A673 (cell line): ENCODE measurements at places on chromosomes 2 and 18.

DNA sequence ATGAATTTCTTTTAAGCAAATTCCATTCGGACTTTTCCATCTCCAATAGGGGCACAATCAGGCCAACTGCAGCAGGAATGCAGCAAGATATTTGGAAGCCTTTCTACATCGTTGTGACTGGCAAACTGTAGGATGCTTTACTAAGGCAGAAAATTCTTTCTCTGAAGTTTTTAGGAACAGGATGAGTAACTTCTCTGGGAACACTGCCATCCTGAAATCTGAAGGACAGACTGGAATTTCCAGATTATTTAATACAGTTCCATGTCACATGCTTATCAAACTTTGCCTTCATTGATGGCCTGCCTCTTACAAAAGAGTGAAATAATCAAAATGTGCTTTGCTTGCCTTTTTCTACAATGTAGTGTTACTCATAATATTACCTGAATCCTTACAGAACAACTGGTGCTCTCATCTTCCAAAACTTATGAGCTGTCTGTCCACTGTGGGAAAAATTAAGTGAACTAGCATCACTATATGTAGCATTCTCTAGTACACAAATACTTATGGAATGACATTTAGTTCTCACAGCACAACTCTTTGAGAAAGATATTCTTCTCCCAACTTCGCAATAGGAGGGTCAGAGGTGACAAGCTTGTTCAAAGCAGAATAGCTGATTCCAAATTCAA lies 32.0 kb upstream of the MAP2 start:
- DNase-seq, result no peak

- DNase-seq, result no peak
Observed at GRCh38 chr2:240162531-240162930, 22.1 kb upstream of the OTOS start.

DNA sequence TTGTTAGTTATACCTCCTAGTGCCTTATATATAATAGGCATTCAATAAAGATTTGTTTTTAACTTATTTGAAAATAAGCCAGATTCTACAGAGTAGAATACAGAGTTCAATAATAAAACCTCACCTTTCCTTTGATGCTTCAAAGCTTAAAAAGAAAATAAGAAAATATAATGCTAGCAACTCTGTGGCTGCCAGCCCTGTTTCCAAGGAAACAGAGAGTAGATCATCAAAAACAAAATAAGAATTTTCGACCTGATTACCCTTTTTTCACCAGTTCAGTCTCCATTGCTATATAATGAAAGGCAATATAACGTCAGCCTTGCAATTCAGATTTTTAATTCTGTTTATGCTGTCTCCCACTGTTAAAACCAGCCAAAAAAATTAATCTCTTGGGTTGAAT lies 8.9 kb upstream of the PGAP1 start:
- DNase-seq, result no peak

GRCh38 chr2:213152065-213152794 lies 818 bp upstream of the IKZF2 start:
- DNase-seq, result peak; percentile 86

DNA sequence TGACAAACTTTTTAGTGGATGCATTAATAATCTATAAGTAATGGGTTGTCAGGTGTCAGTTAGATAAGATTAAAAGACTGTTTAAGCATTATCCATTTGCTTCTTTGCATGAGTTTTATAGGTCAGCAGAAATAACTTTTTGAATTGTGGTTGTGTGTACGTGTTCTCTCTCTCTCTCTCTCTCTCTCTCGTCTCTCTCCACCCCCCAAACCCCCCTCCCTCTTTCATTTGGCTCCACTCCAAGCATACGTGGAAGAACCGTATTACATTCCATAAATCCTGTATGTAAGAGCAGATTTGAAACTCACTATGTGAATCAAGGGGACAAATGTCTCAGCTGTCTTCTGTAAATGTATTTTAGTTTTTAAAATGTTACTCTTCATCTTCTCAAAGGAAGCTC lies 120.2 kb downstream of the MEIS1 start:
- DNase-seq, result peak; percentile 61

DNA sequence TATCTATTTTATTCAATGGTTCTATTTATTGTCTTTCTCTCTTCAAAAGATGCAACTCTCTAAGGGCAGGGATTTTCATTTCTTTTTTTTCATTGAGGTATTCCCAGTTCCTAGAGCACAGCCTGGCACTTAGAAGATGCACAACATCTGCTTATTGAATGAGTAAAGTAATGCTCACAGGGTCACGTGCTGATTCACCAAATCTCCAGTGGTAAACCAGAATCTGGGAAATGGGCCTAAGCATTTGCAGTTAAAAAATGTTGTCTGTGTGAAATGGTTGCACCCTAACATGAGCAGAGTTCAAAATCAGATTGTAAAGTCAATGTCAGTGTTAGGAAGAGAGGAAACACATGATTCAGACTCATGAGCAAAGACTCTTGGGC lies 15.8 kb downstream of the SLC8A1 start:
- no peak for DNase-seq

DNA sequence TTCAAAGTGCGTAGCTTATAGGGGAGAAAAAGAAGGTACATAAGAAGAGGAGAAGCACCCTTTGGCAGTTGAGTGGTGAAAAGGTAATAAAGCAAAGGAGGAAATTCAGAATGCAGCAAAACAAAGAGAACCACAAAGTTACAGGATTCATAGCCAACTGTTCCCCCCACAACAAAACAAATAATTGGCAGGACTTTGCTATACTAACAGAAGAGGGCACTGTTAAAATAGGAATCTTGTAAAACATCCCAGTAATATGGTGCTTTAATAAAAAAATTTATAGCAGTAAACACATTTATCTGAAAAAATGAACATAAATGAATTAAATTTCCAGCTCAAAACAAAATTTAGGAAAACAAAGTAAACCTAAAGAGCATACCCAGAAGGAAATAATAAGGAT lies 42.3 kb downstream of the R3HDM1 start:
- DNase-seq, result no peak

DNA sequence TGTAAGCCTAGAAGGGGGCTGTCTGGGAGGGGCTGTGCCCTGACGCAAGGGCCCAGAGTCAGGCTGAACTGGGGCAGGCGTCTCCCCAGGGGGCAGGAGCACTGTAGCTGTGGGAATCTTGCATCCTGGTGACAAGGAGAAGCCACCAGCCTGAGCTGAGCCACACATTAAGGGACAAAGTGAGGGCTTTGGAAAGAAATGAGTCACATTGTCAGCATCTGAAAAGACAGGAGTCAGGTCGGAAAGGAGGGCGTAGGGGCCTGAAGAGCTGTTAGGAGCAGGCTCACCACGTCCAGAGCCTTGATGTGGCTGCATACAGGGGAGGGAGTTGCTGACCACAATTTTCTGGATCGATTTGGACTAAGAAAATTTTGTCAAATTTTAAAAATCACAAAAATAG lies 298.6 kb downstream of the CYP26B1 start:
- DNase-seq, result no peak

DNA sequence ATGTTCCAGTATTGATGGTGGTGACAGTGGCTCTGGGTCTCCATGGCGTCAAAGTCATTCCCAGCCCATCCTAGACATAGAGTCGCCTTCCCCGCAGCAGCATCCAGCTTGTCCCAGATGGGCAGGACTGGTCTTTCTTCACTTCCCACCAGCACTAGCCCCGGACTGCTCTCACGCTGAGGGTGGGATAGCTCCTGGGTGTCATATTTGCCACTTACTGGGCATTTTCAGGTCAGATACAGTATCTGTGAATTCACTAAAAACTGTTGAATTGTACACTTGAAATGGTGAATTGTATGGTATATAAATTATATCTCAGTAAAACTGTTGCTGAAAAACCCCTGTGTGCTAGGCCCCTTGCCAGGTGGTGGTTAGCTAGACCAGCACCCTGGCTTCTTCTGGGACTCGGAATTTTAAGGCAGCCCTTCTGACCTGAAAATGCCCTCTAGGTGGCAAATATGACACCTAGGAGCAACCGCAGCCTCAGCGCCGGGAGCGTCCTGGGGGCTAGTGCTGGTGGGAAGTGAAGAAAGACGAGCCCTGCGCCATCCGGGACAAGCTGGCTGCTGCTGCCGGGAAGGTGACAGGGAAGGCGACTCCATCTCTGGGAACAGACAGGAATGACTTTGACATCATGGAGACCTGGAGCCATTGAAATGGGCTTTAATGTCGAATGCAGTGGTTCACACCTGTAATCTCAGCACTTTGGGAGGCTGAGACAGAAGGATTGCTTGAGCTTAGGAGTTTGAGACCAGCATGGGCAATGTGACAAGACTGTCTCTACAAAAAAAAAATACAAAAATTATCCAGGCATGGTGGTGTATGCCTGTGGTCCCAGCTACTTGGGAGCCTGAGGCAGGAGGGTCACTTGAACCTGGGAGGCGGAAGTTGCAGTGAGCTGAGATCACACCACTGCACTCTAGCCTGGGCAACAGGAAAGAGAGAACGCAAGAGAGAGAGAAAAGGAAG lies 56.2 kb downstream of the DDX1 start:
- no peak for DNase-seq

DNA sequence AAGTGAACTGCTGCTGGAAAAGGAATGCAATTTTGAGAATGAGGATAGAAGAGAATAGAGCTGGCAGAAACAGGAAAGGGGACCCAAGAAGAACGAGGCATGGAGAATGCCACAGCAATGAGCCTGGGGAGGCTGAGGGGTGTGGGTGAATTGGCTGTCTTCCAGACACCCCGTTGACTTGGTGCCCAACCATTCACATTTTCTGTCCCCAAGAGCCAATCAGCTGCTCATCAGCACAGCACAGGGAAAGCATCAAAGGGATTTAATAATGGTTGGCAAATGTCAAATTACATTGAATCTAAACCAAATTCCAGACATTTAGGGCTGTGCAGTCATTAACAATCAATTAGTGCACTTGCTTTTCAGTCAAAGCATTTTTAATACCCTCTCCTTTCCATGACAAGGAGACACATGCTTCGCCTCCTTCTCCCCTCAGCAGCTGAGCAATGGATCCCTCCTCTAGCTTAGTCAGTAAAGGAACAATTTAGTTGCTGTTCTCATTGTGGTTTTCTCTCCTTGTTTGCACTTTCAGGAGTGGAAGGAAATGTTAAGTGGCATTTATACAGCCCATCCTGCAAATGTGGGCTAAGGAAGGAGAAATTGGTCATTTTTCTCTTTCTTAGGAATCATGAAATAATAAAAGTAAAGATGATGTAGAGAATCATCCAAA lies 98.8 kb downstream of the KLF7 start:
- DNase-seq, result peak; percentile 44

GRCh38 chr2:229749779-229750178 lies 35.4 kb upstream of the DNER start:
- DNase-seq, result no peak

- DNase-seq, result no peak
Observed at GRCh38 chr2:68870215-68870614, 982 bp downstream of the BMP10 start.

- DNase-seq, result no peak
Observed at GRCh38 chr18:25112821-25113434, 239.0 kb downstream of the ZNF521 start.

GRCh38 chr2:181376999-181377398 lies 80.2 kb upstream of the ITGA4 start:
- no peak for DNase-seq

DNA sequence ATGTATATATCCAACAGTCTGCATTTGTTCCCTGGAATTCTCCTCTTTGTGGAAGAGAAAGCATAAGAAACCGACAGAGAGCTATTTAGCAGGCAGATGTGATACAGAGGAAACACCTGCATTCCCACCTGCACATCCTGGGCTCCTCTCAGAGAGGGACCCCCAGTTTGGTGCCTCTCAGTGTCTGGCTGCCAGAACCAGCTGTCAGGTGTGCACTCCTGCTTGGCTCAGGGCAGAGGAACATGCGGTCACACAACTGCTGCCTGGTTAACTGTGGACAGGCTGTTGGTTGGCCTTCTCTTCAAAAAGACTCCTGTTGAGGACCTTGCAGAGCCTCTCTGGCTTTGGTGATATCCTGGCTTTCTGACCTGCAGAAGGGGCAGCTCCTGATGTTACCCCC lies 54.6 kb downstream of the ITGB6 start:
- DNase-seq, result no peak

DNA sequence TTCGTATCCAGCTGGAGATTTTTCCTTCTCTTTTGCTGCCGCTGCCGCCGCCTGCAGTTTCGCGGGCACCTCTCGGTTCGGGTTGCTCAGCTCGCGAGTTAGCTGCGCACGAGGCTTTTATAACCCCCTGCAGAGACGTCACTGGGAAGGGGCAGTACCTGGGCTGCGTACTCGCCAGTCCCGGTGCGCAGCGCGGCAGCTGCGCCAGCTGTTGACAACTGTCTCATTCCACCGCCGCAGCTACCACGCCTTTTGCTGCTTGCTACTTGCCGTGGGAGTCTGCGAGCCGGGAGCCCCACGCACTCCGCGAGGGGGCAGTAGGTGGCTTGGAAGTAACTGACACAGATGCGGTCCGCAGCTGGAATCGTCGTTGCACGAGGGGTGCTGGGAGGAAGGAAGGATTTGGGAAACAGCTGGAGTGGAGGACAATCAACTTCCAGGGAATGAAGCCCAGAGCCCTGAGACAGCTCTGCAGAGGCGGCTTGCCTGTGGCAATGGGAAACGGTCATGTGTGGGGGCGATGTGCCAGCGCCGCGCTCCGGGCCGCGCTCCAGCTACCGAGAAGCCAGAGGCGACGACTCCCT lies at the start of gene TACR1:
TACR1 (minus strand) TSS at position 93 of the 584 bp plus-strand sequence. CDS start 586 bp downstream, outside the sequence.
- peak; percentile 87 for DNase-seq

- DNase-seq, result no peak
Observed at GRCh38 chr2:37091873-37092272, 7.6 kb downstream of the GPATCH11 start.

DNA sequence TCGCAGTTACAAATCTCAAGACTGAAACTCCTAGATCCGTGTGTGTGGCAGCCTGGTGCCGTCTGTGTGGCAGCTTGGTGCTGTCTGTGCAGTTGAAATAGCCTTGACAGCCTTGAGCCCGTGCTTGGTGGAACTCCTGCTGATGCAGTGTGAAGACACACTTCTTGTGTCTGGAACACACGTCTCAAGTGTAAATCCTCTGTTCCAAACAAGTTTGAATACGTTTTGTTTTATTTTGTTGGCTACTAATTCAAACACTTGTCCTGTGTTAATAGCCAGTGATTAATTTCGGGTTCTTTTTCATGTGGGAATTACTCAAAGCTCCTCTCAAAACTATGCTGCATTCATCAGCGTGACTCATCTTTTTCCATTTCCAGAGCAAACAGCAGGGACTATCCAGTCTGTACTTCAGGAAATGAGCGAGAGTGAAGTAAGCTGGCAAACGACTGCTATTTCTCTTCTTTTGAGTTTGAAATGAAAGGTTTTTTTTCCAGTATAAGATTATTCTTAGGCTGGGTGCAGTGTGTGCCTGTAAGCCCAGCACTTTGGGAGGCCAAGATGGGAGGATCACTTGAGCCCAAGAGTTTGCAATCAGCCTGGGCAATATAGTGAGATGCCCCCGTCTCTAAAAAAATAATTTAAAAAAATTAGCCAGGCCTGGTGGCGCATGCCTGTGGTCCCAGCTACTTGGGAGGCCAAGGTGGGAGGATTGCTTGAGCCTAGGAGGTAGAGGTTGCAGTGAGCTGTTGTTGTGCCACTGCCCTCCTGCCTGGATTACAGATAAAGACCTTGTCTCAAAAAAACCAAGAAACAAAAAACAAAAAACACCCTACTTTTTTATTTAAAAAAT lies 152.9 kb downstream of the SPP2 start:
- peak; percentile 82 for DNase-seq

DNA sequence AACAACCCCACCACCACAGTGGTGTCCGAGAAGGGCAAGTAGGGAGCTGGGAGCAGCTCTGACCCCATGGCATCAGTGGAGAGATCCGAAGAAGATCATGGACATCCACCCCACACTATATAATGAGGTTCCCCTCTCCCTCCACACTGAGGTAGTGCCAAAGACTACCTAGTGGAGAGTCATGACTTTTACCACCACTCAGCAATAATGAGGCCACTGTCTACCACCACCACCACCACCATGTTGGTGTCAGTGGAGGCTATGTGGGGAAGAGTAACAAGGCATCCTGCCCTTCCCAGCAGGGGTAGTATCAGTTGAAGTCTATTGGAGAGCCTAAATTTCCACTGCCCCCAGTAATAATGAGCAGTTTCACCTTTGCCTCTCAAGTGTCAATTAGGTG lies 321.7 kb upstream of the ZC3H15 start:
- no peak for DNase-seq
